Endothelial cell of coronary artery (primary cell): ENCODE measurements at places on chromosomes 3 and 15. TPM values are rescaled to one million over a fixed set of nuclear protein-coding genes. Genes with fewer than 3 reads are reported as not detected.

SKIL gene
- total RNA-seq = 87.8 and 110 TPM in 2 replicates

FGF12 gene
- total RNA-seq = 0.28 and 1.1 TPM in 2 replicates

CLDN1 gene
- total RNA-seq = 0.09 and 0.47 TPM in 2 replicates

COL7A1 gene
- 0.18 and 1.4 TPM in 2 replicates for total RNA-seq

CKMT1B gene
- total RNA-seq = not detected in 2 replicates

ACTC1 gene
- total RNA-seq = not detected in 2 replicates

PRR23B gene
- total RNA-seq = not detected in 2 replicates

LRRC49 gene
- 4.3 and 6.3 TPM in 2 replicates for total RNA-seq

TRNT1 gene
- 21.8 and 28.5 TPM in 2 replicates for total RNA-seq

UBE2Q2 gene
- total RNA-seq = 38.6 and 50.1 TPM in 2 replicates

EXD1 gene
- total RNA-seq = under 0.01 TPM in 1 of 2 replicates, not detected in the other

TOP2B gene
- total RNA-seq = 89.6 and 95.5 TPM in 2 replicates

PTH1R gene
- total RNA-seq = 0.18 and 0.85 TPM in 2 replicates

TRMT10C gene
- 29.7 and 32.5 TPM in 2 replicates for total RNA-seq
